ENCODE measurements at places on chromosomes 6 and 20.

- no peak for DNase-seq
These were observed 3.0 kb downstream of the E2F3 start for GRCh38 chr6:20404641-20405032.

DNA sequence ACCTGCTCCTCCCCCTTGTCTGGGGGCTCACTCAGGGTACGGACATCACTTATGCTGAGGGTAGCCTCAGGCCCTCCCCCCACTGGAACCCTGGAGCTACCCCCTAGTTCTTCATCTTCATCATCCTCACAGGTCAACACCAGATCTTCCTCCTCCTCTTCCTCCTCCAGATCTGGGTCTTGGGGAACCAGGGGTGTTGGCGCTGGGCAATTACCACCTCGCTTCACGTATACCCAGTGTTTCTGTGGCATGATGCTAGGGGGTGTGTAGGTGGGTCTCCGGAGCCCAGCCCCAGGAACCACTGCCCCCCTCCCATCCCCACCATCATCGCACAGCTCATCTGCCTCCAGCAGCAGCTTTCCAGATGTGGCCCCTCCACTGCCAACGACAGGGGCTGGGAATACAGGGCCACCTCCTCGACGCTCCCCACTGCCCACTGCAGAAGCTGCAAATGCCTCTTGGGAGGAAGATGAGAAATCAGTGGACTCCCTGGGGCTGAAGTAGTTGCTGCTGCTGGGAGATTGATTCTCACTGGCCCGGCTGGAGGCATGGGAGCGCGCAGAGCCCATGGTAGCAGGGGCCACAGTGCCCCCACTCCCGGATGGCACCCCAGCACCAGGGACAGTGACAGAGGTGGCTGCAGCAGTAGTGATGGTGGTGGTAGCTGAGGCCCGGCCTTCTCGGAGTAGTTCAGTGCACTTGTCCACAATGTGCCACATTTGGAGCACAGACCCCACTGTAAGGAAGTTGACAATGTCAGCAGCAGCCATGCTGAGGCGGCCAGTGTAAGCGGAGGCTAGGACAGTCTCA lies 1.5 kb downstream of the ZBTB22 start:
- no peak for DNase-seq

DNA sequence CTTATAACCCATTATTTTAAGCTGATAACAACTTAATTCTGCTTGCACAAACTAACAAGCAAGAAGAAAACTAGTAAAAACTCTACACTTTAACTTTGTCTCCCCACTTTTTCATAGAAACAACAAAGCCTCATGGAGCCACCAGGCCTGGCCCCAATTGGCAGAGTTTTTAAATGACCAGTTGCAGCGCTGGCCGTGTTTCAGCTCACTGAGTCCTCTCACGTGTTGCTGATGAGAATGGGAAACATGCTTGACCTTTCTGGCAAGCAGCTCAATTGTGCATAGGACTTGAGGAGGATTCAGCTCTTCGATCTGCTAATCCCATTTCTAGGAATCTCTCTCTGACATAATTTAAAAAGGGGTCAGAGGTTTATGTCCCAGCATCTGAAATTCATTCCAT lies 24.5 kb upstream of the GRM4 start:
- DNase-seq: no peak

DNA sequence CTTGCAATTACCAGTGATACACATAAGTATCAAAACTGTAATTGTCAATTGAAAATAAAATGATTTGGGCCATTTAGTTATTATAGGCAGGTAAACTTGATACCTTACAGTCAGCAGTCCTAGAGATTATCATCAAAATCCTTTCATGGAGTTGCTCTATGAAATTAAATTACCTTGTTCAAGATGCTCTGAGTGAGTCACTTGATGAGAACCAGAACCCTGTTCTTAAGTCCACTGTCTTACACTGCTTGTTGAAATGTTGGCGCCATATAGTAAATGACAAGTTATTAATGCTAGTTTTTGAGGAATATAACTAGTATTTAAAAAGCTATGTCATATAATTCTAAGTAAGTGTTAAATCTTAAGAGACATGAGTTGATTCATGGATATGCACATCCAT lies 37.2 kb upstream of the BAG2 start:
- no peak for DNase-seq

DNA sequence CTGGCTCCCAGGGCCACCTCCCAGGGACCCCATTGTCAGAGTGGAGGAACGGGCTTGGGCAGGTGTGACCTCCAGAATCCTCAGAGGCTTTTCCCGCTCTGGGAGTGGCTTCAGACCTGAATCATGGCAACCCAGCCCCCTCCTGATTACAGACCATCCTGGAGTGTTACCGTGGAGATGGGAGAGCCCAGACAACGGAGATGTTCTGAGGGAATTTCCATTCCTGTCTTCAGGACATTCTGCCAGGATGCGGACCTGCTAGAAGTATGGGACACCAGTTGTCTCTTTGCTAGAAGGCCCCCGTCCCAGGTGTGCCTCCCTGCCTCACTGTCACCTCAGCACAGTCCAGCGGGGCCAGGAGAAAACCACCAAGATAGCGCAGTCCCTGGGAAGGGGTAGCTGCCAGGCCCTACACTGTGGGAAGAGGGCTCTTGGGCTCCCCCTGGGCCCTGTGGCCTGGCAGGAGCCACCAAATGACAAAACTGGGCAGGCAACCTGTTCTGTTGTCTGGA lies 109.9 kb downstream of the PSMB1 start:
- DNase-seq: no peak

All from smooth muscle cell of the brain vasculature (primary cell).